ENCODE measurements at places on chromosomes 12 and 14.

GRCh38 chr12:49533331-49533730 lies 5.5 kb upstream of the KCNH3 start:
- no peaks in the 10 kb centered on the region for H3K4me1 ChIP-seq
- no peaks in the 10 kb centered on the region for H3K36me3 ChIP-seq
- H3K27ac ChIP-seq = no peak overlapping the region
- DNase-seq = peak; percentile 34

DNA sequence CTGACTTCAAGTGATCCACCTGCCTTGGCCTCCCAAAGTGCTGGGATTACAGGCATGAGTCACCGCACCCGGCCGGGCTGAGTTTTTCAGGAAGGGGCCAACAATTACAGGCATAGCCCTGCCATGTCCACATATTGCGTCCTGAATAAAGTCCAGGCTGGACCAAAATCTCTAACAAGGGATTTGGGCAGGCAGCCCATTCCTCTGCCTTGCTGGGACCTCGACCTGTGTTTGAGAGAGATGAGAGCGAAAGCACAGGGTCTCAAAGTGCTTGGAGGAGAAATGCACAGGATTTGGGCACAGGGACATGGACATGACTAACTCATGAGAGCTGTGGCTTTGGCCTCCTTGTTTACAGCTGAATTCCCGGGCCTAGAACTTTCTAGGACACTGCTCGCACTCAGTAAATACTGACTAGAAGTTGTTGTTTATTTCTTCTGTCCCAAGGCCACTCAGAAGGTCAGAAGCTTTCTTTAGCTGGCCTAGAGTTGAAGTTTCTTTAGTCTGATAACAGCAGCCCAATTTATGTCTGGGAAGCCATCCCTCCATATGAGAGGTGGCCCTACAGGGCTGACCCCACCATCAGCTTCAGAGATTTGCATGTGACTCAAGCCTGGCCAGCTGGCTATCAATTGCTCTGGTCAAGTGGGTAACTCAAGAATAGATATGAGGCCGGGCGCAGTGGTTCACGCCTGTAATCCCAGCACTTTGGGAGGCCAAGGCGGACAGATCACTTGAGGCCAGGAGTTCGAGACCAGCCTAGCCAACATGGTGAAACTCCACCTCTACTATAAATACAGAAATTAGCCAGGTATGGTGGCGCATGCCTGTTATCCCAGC lies 11.7 kb downstream of the CAMKK2 start:
- no peaks in the 10 kb centered on the region for H3K27me3 ChIP-seq
- no peak overlapping the region for H3K27ac ChIP-seq
- peaks cover 12% of the 10 kb centered on the region for H3K4me1 ChIP-seq

- no peak overlapping the region for H3K27ac ChIP-seq
- H3K4me1 ChIP-seq = no peaks in the 10 kb centered on the region
- no peak for DNase-seq
Measured at GRCh38 chr12:39993268-39993667, 112.6 kb downstream of the SLC2A13 start.

GRCh38 chr14:61188196-61188595 lies 92.9 kb downstream of the TMEM30B start:
- no peaks in the 10 kb centered on the region for H3K36me3 ChIP-seq
- H3K4me3 ChIP-seq = no peak overlapping the region
- H3K27ac ChIP-seq = no peak overlapping the region
- H3K4me1 ChIP-seq = no peaks in the 10 kb centered on the region

DNA sequence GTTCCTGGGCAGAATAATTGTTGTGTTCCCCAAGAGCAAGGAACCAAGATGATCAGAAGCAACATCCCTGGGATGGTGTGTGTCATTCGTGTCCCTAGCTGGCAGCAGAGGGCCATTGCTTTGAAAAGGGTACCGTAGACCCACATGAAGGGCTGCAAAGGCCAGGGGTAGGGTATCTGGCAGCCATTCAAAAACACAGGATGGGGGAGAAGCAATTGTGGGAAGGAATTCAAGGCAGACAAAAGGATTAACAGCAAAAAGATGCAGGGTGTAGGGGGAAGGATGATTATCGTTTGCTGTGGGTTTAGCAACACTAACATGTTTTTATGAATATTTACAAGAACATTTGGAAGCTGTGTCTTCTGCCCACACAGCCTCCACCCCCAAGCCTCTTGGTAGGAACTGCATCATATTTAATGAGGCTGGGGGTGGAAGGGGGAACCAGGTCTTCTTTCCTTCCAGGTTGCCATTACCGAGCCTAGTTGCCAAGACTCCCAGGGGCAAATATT lies 169.0 kb upstream of the G2E3 start:
- no peak overlapping the region for H3K4me3 ChIP-seq
- DNase-seq = peak; percentile 50

DNA sequence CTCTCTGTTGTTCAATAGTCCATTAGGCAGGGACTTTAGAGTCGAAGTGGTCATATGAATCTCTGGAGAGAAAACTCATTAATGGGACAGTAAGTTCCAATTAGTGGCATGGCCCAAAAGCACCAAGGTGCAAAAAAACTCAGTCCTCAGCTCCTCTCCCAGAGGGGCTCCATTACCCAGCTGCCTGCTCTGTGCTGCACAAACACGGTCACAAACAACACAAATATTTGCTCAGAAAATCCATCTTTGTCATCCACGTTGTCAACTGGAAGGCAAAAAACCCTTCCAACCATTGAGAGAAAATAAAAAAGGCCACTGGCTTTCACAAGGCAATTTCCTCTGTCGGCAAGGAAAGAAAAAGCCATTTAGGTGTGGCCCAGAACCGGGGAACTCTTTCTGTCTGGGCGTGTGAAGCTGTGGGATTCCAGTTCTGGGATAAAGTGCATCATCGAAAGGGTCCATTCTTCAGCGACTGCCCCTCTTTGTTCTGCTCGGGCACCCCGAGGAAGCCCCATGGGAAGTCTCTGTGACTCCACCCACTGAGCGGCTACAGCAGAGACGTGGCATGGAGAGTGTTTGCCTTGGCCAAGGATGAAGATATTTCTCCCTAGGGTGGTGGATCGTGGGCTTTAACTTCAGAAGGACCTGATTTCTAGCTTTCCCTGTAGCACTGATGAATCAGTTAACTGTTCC lies 137.6 kb downstream of the VRK1 start:
- no peaks in the 10 kb centered on the region for H3K4me1 ChIP-seq
- no peaks in the 10 kb centered on the region for H3K36me3 ChIP-seq
- no peak for DNase-seq
- H3K27me3 ChIP-seq = no peaks in the 10 kb centered on the region

DNA sequence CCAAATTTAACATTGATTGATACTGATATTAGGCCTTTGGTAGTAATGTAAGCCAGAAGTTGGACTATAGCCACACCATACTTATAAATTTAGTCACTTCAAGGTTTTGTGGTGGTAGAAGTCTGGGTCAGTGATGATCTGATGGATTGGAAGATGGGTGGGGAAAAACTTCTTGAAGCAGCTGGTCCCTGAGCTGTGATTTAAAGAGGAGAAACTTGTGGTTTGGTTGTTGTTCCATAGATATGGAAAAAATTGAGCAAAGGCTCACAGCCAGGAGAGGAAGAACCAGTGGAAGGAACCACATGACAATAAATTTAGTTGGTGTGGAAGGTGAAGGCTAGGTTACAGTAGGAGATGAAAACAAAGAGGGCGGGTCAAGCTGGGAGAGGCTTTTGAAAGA lies 26.1 kb downstream of the PTHLH start:
- DNase-seq = no peak
- H3K4me3 ChIP-seq = no peak overlapping the region
- no peaks in the 10 kb centered on the region for H3K36me3 ChIP-seq
- H3K27ac ChIP-seq = no peak overlapping the region
- no peaks in the 10 kb centered on the region for H3K4me1 ChIP-seq
- no peaks in the 10 kb centered on the region for H3K27me3 ChIP-seq

DNA sequence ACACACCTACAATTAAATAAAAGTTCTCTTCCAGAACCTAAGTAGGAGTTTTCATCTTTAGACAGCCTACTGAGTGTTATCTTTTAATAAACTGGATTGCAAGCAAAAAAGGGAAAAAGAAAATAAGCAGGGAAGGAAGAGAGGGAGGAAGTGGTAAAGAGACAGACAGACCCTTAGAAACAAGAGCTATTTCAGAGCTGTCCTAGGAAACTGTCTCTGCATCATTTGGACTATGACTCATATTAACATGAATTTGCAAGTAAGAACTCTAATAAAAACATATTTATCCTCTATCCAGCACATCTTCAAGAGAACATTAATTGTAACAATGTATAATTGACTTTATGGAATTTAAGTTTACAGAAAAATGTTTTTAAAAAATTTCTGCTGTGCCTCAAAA lies 438.8 kb upstream of the USP15 start:
- H3K4me3 ChIP-seq = no peak overlapping the region
- no peaks in the 10 kb centered on the region for H3K27me3 ChIP-seq
- H3K27ac ChIP-seq = no peak overlapping the region

DNA sequence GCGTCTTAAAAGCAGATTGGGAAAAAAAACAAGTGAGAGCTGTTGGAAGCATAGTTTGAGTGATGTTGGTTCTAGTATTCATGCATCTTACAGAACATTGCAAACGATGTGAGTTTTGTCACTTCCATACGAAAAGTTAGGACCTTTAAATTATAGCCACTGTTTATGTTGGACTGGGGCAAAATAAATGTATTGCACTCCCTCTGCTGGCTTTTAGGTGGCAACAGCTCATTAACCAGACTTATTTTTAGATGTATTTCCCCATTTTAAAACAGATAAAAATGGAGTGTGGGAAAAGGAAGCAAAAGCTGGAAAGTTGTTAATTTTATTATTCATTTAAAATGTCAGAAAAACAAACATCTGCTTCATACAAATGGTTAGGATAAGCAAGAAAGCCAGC lies 111.9 kb downstream of the LGR5 start:
- H3K4me1 ChIP-seq = peaks cover 9% of the 10 kb centered on the region
- H3K27ac ChIP-seq = no peak overlapping the region
- H3K36me3 ChIP-seq = peaks cover 45% of the 10 kb centered on the region
- DNase-seq = no peak

GRCh38 chr14:85701763-85702162 lies 171.8 kb downstream of the FLRT2 start:
- H3K27ac ChIP-seq = no peak overlapping the region
- H3K36me3 ChIP-seq = no peaks in the 10 kb centered on the region
- no peaks in the 10 kb centered on the region for H3K27me3 ChIP-seq
- no peaks in the 10 kb centered on the region for H3K4me1 ChIP-seq
- no peak for DNase-seq

GRCh38 chr14:100011628-100012325 lies 53.4 kb upstream of the EVL start:
- H3K4me3 ChIP-seq = peak overlapping the region; percentile 37
- H3K27me3 ChIP-seq = no peaks in the 10 kb centered on the region
- H3K27ac ChIP-seq = no peak overlapping the region

DNA sequence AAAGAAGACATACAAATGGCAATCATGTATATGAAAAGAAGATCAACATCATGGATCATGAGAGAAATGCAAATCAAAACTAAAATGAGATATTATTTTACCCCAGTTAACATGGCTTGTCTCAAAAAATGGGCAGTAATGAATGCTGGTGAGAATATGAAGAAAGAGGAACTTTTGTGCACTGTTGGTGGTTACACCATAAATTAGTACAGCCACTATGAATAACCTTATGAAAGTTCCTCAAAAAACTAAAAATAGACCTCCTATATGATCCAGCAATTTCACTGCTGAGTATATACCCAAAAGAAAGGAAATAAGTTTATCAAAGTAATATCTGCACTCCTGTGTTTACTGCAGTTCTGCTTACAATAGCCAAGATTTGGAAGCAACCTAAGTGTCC lies 151.7 kb downstream of the PDZRN4 start:
- no peaks in the 10 kb centered on the region for H3K27me3 ChIP-seq
- H3K4me1 ChIP-seq = no peaks in the 10 kb centered on the region
- H3K36me3 ChIP-seq = no peaks in the 10 kb centered on the region
- H3K4me3 ChIP-seq = no peak overlapping the region
- DNase-seq = no peak

DNA sequence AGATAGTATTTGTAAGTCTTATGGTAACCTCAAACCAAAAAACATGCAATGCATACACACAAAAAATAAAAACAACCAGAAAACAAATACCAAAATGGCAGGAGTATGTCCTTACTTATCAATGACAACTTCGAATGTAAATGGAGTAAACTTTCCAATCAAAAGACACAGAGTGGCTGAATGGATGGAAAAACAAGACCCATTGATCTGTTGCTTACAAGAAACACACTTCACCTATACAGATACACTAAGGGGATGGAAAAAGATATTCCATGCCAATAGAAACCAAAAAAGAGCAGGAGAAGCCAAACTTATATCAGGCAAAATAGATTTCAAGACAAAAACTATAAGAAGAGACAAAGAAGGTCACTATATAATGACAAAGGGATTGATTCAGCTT lies 8.7 kb upstream of the DCAF5 start:
- H3K36me3 ChIP-seq = no peaks in the 10 kb centered on the region
- H3K4me1 ChIP-seq = no peaks in the 10 kb centered on the region
- H3K4me3 ChIP-seq = no peak overlapping the region
- no peak for DNase-seq

- no peaks in the 10 kb centered on the region for H3K27me3 ChIP-seq
- H3K36me3 ChIP-seq = no peaks in the 10 kb centered on the region
- no peaks in the 10 kb centered on the region for H3K4me1 ChIP-seq
- no peak for DNase-seq
Measured at GRCh38 chr14:19947413-19948090, 16.8 kb downstream of the OR4K1 start.

DNA sequence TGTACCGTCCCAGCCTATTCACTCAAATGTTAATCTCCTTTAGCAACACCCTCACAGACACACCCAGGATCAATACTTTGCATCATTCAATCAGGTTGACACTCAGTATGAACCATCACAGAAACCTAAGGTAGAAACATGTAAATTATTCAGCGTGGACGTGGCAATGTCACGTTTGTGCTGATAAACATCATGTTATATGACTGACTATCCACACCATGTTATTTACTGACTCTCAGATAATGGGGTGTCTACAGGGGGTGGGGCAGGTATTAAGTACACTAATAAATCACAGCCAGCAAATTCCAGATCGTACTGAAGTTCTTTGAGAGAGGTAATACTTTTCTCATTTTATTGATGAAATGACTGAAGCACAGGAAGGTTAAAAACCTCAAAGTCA lies 280.0 kb downstream of the C12orf75 start:
- H3K36me3 ChIP-seq = no peaks in the 10 kb centered on the region
- no peak for DNase-seq
- H3K4me3 ChIP-seq = no peak overlapping the region
- H3K27me3 ChIP-seq = no peaks in the 10 kb centered on the region

- DNase-seq = no peak
- no peak overlapping the region for H3K27ac ChIP-seq
- H3K36me3 ChIP-seq = no peaks in the 10 kb centered on the region
- no peaks in the 10 kb centered on the region for H3K4me1 ChIP-seq
Measured at GRCh38 chr12:74906224-74906623, 303.4 kb downstream of the KCNC2 start.

DNA sequence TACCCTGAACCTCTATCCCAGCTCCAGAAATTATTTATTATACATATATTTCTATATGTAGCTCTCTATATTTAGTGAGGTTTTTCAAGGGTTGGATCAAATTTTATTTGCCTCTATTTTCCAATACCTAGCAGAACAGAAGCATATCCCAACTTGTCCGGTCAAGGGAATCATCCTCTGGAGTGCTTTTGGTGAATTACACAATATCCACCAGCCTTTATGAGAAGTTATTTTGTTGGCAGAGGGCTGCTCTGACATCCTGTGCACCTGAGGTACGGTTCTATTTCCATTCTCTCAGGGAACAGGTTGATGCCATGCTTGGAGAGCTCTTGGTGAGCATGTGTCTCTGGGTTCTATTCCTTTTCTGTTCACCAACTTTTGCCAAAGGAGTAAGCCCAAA lies 1056.4 kb downstream of the GALC start:
- no peak for DNase-seq
- H3K27me3 ChIP-seq = no peaks in the 10 kb centered on the region
- H3K27ac ChIP-seq = no peak overlapping the region

- H3K4me1 ChIP-seq = peaks cover 14% of the 10 kb centered on the region
- H3K27ac ChIP-seq = no peak overlapping the region
- peak overlapping the region; percentile 92 for H3K4me3 ChIP-seq
- peak; percentile 86 for DNase-seq
- peaks cover 12% of the 10 kb centered on the region for H3K27me3 ChIP-seq
- no peaks in the 10 kb centered on the region for H3K36me3 ChIP-seq
Measured at GRCh38 chr14:99270458-99271220, 1.4 kb downstream of the BCL11B start.
